ENCODE measurements at places on chromosomes 4 and X.

GRCh38 chr4:153497091-153497531 lies 31.0 kb downstream of the TMEM131L start:
- no peak for DNase-seq

DNA sequence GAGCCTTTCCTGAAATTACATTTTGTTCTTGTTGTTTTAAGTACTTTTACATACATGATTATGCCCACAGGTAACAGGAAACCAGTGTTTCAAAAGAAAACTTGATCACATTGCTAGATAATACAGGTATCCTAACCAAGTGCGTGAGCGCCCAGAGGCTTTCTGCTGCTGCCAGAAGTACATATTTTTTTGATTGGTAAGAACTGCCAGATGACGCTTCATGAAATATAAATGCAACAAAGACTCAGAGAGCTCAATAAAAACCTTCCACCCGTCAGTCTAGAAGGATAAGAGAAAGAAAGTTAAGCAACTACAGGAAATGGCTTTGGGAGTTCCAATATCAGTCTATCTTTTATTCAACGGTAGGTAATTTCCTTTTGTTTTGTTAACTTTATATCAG lies at the start of gene EPGN:
EPGN (plus strand) TSS at position 256 of the 400 bp plus-strand sequence; CDS start at position 320, 64 bp downstream.
- no peak for DNase-seq

DNA sequence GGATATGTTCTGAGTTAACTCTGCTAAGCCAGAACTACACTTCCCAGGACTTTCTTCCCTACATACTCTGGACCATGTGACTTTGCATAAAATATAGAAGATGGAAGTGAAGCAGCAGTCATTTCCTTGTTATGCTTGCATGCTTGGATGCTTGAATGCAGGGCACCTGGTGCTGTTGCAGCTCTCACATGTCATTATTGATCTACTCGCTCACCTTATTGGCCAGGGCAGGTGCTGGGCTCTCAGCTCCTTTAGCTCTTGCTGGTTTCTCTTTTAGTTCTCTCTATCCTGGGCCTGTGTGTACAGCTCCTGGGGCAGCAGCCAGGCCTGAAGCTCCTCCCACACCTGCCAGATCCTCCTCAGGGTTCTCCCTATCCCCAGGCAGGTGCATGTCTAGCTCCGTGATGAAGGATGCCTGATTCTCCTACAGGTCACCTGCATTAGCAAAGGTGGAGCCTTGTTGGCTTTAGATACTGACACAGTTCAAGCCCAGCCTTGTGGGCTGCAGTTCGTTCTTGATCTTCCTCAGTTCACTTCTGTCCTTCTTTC lies 53.3 kb downstream of the MED28 start:
- DNase-seq, result no peak

DNA sequence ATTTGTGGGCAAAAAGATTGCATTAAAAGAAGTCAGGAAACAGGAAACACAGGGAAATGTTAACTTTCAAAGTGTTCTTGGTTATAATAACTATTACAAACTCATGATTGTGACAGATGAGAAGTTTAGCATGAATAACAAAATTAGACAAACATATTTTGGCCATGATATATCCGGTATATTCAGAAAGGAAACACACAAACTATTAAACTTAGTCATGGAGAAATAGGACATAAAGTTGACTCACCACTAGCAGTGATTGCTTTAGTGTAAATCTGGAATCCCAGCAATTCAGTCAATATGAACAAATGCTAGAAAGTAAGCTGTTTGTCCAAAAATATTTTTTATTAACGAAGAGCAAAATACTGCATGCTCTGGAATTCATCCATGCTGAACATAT lies 1299.9 kb downstream of the C4orf33 start:
- DNase-seq, result no peak

DNA sequence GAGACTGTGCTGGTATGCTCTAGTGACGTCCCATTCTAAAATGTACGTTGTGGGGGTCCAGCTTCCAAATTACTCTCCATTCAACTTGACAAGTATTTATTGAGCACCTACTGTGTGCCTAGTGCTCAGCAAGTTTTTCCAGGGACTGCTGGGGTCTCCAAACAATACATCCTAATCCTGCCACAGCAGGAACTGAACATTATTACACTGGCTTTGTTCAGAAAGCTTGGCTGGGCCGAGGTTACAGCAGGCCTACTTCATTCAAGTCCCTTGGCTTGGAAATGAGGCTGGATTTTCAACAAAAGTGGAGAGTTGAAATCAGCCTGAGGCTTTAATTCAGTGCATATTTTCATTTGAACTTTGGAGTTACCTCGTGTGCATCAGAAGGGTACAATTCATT lies 78.0 kb downstream of the GUCY2F start:
- DNase-seq, result no peak

GRCh38 chr4:186037692-186038658 lies 31.0 kb upstream of the TLR3 start:
- no peak for DNase-seq

DNA sequence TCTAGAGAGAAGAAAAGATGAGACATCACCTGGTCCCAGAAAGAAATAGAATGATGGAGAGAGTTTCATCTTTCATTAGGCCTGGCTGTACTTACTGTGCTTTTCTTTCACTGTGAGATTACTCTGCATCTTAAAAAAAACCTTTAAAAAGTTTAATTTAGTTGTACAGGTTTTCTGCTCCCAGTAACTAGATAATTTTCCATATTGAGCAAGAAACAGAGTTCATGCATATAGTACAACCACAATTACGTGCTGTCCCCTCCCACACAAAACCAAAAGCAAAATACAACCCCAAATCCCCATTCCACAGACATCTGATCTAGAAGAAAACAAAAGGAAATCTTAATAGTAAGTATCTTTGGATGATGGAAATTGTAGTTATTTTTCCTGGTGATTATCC lies 371.2 kb downstream of the SH2D1A start:
- no peak for DNase-seq

- DNase-seq, result no peak
Measured at GRCh38 chr4:108247387-108248049, 78.8 kb upstream of the LEF1 start.

- no peak for DNase-seq
Measured at GRCh38 chr4:112513971-112514646, 1.9 kb downstream of the NEUROG2 start.

GRCh38 chrX:118350706-118351105 lies 4.8 kb downstream of the WDR44 start:
- DNase-seq, result no peak

DNA sequence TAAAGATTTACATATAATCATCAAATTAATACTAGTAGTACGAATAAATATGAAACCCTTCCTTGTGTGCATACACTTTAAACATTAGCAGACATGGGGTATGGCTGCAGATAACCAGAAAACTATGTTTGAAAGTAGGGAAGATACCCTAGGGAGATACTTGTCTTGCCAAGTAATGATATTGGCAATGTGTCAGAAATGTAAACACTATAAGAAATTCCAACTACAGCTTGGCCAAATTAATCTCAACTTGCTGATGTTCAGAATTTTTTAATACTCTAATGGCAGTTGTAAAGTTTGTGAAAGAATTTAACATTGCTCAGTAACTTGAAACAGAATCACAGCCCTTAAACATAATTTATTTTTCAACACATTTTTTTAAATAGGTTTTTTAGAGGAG lies 27.4 kb upstream of the HPGD start:
- DNase-seq, result no peak

DNA sequence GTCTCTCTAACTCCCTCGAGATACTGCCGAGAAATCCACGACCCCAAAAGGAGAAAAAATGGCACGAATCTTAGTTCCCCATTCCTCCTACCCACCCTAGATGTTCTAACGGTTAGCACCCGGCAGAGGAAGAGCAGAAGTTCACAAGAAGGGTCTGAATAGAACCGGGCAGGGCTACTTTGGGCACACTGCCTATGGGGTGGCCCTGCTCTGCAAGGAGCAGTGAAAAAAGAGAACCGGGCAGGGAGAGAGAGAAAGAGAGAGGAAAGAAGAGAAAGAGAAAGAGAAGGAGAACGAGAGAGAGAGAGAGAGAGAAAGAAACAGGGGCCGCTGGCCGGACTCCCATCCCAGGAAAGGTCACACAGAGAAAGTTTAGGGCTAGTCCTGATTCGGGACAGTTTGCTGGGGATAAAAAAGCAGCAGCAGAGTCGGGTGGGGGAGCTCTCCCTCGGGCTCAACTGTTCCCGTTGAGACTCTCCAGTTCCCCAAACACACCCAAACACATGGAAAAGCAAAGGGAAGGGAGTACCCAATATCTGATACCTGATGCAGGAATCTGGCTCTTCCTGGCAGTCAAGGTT lies 468 bp downstream of the GLA start:
- DNase-seq, result no peak

- DNase-seq, result no peak
Measured at GRCh38 chrX:10158279-10159144, 1.7 kb downstream of the CLCN4 start.

DNA sequence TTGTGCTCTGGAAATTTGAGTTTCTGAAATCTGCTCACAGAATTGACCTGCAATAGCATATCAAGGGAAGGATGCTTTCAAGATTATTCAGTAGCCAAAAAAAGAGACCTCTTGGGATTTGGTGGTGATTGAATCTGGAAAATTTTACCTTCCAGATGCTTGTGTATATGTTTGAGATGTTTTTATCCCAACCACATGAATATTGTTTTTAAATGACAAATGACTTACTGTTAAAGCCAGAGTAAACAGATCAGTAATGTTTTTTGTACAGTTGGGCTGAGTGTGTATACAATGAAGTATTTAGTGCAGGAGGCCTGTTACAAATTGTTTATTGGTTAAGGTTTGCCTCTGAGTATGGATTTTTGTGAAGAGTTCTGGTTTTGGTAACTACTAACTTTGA lies 126.5 kb downstream of the CBR4 start:
- no peak for DNase-seq

GRCh38 chrX:41561045-41561444 lies 113.9 kb downstream of the NYX start:
- no peak for DNase-seq

DNA sequence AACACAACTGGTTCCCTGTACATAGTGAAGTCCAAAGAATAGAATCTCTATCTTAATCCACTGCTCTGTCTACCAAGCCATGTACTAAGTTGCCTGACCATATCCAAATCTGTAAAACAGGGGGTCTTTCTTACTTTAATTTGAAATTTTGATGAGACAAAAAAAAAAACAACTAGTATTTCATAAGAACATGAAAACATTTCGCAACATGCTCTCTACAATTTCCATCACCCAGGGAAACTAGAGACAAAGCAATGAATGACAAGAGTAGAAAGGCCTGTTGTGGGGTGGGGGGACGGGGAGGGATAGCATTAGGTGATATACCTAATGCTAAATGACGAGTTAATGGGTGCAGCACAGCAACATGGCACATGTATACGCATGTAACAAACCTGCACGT lies 279.9 kb downstream of the PPP3CA start:
- DNase-seq, result no peak

- DNase-seq, result no peak
Measured at GRCh38 chrX:10152086-10152485, 4.7 kb upstream of the CLCN4 start.

DNA sequence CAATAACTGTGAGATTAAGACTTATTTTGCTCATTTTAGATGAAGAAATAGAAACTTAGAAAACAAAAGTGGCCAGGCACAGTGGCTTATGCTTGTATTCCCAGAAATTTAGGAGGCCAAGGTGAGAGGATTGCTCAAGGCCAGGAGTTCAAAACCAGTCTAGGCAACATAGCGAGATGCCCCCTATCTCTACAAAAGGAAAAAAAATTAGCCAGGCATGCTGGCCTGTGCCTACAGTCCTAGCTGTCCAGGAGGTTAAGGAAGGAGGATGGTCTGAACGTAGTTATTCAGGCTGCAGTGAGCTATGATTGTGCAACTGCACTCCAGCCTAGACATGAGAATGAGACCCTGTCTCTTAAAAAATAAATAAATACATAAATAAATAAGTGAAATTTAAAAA lies 28.0 kb downstream of the APELA start:
- DNase-seq, result no peak

GRCh38 chrX:15204130-15204751 lies 65.6 kb downstream of the ASB9 start:
- no peak for DNase-seq

DNA sequence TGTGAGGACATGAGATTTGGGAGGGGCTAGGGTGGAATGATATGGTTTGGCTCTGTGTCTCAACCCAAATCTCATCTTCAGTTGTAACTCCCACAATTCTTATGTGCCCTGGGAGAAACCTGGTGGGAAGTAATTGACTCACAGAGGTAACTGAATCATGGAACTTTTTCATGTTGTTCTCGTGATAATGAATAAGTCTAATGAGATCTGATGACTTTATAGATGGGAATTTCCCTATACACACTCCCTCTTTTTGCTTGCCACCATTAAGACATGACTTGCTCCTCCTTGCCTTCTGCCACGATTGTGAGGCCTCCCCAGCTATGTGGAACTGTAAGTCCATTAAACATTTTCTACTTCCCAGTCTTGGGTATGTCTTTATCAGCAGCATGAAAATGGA lies 253.2 kb upstream of the GK2 start:
- no peak for DNase-seq

DNA sequence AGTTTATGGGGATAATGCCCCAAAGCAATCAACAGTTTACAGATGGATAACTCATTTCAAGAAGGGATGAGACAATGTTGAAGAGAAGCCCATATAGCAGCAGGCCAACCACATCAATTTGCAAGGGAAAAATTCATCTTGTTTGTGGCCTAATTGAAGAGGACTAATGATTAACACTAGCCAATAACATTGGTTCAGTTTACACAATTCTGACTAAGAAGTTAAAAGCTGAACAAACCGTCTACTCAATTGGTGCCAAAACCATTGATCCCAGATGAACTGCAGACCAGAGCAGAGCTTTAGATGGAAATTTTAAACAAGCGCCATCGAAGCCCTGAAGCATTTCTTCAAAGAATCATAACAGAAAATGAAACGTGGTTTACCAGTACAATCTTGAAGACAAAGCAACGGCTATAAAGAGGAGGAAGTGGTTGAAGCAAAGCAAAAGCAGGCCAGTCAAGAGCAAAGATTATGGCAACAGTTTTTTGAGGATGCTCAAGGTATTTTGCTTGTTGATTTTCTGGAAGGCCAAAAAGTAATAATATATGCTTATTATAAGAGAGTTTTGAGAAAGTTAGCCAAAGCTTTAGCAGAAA lies 20.5 kb upstream of the BLTP1 start:
- DNase-seq, result no peak

DNA sequence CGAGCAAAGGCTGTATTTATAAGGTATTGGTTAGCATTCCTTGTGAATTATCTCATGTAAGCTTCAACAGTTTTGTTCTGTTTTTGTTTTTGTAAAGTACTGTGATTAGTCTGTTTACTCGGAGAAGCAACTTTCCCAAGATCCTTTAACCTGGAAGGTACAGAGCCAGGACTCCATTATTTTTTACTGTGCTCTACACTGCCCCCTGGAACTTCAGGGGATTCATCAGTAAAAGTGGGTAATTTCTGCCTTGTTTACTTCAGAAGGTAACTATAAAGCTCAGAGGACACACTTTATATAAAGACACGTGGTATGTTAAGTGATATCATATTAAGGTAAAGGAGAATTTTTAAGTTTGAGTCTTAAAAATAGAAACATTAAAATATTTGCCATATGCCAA lies 124.9 kb downstream of the IQCM start:
- DNase-seq, result no peak

GRCh38 chr4:87632469-87632868 lies 17.6 kb upstream of the DMP1 start:
- no peak for DNase-seq

- no peak for DNase-seq
Measured at GRCh38 chr4:115361781-115362180, 248.4 kb upstream of the NDST4 start.

Measured in stimulated activated CD4-positive, alpha-beta T cell treated with anti-CD3 and anti-CD28 coated beads, Interleukin-12 subunit alpha, Interleukin-12 subunit beta, amount 100 ng/mL, for 4 hours (primary cell).